Breast epithelium (tissue), 4 donors: ENCODE measurements at places on chromosomes 12 and 14. TPM values are rescaled to one million over a fixed set of nuclear protein-coding genes. Genes with fewer than 3 reads are reported as not detected.

PTPN6 gene
- 14.7 TPM for total RNA-seq

FOXM1 gene
- total RNA-seq = 0.44 TPM

ARMH4 gene
- total RNA-seq = 5.4 TPM

OR6C2 gene
- not detected for total RNA-seq

PPP1CC gene
- total RNA-seq = 106 TPM

MEG3 gene
- total RNA-seq = 68.8 TPM

BATF gene
- total RNA-seq = 34.7 TPM

RNU7-1 gene
- not detected for total RNA-seq

EPYC gene
- not detected for total RNA-seq

AKAP6 gene
- 4.6 TPM for total RNA-seq

PRICKLE1 gene
- total RNA-seq = 9.4 TPM

KRAS gene
- total RNA-seq = 14.3 TPM

POLE gene
- 51.5 TPM for total RNA-seq

SCN8A gene
- total RNA-seq = 5.0 TPM

C12orf50 gene
- total RNA-seq = not detected

ACRBP gene
- total RNA-seq = 0.59 TPM

MAP1LC3B2 gene
- total RNA-seq = 8.5 TPM

EML5 gene
- 4.3 TPM for total RNA-seq

AVPR1A gene
- 7.5 TPM for total RNA-seq

CMKLR1 gene
- 4.9 TPM for total RNA-seq

PRB2 gene
- not detected for total RNA-seq

LPAR5 gene
- total RNA-seq = 0.98 TPM

EIF2S3B gene
- total RNA-seq = 0.33 TPM

GALNT6 gene
- 55.8 TPM for total RNA-seq

RPL10L gene
- not detected for total RNA-seq

KIAA0586 gene
- total RNA-seq = 29.6 TPM

GUCY2C gene
- total RNA-seq = 1.3 TPM

APOF gene
- total RNA-seq = not detected

ZC3H14 gene
- 76.7 TPM for total RNA-seq

TRPV4 gene
- total RNA-seq = 0.64 TPM

LMO3 gene
- total RNA-seq = 56.3 TPM

GSG1 gene
- total RNA-seq = not detected

CREBL2 gene
- 55.7 TPM for total RNA-seq

TMEM30B gene
- 20.0 TPM for total RNA-seq

OLR1 gene
- not detected for total RNA-seq

FBRSL1 gene
- 7.2 TPM for total RNA-seq

TMEM63C gene
- 0.16 TPM for total RNA-seq

SYT1 gene
- total RNA-seq = 1.6 TPM

NPFF gene
- total RNA-seq = not detected

NFE2 gene
- 0.15 TPM for total RNA-seq

PTPRR gene
- 0.80 TPM for total RNA-seq

TAS2R7 gene
- total RNA-seq = not detected

CRADD gene
- total RNA-seq = 49.8 TPM

P2RX2 gene
- not detected for total RNA-seq

TCL1B gene
- total RNA-seq = not detected

KCNJ8 gene
- 34.1 TPM for total RNA-seq

CD9 gene
- total RNA-seq = 91.1 TPM

PGF gene
- 3.7 TPM for total RNA-seq

ATN1 gene
- 59.7 TPM for total RNA-seq

HVCN1 gene
- total RNA-seq = 16.6 TPM

ANKS1B gene
- total RNA-seq = 16.6 TPM
